ENCODE measurements at places on chromosomes 5 and 9. TPM values are rescaled to one million over a fixed set of nuclear protein-coding genes. Genes with fewer than 3 reads are reported as not detected.

Gene FBXW2
- 33.1 TPM for total RNA-seq

Gene GRM6
- not detected for total RNA-seq

Gene PFN3
- total RNA-seq = not detected

Gene C5orf58
- not detected for total RNA-seq

Gene SPAG8
- 0.80 TPM for total RNA-seq

Gene MYMK
- total RNA-seq = not detected

Gene PCDHGA8
- total RNA-seq = 0.29 TPM

Gene CENPH
- 1.0 TPM for total RNA-seq

Gene DRD1
- not detected for total RNA-seq

Gene GRAMD2B
- 26.4 TPM for total RNA-seq

Gene LRRC19
- total RNA-seq = 2.6 TPM

Gene CNTFR
- total RNA-seq = 0.71 TPM

DNA sequence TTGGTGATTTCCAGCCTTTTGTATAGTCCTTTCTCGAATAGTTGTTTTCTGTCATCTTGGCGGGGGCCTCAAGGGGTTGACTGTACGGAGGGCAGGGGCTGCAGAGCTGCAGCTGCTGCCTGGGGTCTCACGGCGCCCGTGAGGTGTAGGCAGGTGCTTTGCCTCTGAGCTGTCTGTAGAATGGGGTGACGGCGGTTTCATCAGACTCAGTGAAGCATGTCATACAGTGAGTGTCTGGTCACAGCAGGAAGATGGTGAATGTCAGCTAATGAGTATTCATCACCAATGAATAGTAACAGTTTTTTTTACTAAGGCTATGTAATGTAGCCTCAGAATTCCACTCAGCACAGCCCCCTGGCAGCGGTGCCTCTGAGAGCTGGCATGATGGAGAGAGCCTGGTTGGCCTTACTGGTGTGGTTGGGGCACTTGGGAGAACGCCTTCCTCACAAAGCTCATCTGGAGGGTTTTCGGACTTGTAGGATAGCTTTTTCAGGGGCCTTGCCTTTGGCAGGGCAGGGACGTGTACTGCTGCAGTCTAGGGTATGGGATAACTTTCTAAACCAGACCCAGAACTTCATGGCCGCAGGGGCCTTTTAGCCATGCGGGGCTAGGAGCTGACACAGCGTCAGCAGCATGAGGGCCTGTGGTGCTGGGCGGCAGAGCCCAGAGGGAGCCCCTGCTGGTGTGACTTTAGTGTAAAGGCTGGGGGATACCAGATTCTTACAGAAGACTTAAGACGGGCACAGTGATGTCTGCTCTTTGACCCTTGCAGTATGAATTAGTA is 15.0 kb downstream of the TENT4A start:
- no peak overlapping the region for H3K27ac ChIP-seq
- no peaks in the 10 kb centered on the region for H3K36me3 ChIP-seq
- no peaks in the 10 kb centered on the region for H3K27me3 ChIP-seq
- H3K4me3 ChIP-seq = no peak overlapping the region
- H3K4me1 ChIP-seq = peaks cover 43% of the 10 kb centered on the region
- no peak for DNase-seq

- no peaks in the 10 kb centered on the region for H3K4me1 ChIP-seq
- H3K4me3 ChIP-seq = no peak overlapping the region
- H3K36me3 ChIP-seq = no peaks in the 10 kb centered on the region
- no peak overlapping the region for H3K27ac ChIP-seq
- H3K27me3 ChIP-seq = no peaks in the 10 kb centered on the region
Measured at GRCh38 chr5:66742083-66742895, 146.1 kb downstream of the MAST4 start.

- H3K27me3 ChIP-seq = no peaks in the 10 kb centered on the region
- no peak for DNase-seq
- H3K4me1 ChIP-seq = no peaks in the 10 kb centered on the region
- no peak overlapping the region for H3K4me3 ChIP-seq
Measured at GRCh38 chr9:126205845-126206498, 120.7 kb upstream of the MVB12B start.

DNA sequence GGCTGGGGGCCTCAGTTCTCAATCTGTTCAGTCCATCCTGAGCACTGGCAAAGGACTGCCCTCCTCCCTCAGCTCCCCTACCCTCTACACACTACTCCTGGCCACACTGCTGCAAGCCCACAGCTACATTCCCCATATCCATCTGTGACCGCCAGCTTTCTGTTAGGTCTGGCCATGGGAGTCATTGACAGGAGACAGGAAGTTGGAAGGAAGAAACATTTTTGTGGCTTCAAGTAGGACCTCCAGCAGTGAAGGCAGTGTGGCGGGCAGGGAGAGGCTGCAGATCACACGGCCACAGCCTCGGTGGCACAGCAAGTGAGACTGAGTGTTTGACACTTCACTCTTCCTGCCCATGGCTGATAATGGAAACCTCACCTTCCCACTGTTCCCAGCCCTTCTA is 55.9 kb downstream of the SECISBP2 start:
- H3K27me3 ChIP-seq = no peaks in the 10 kb centered on the region
- no peaks in the 10 kb centered on the region for H3K4me1 ChIP-seq
- no peak overlapping the region for H3K4me3 ChIP-seq
- no peak for DNase-seq
- H3K36me3 ChIP-seq = no peaks in the 10 kb centered on the region
- H3K27ac ChIP-seq = no peak overlapping the region

GRCh38 chr5:167442922-167443321 is 848.5 kb upstream of the WWC1 start:
- peak overlapping the region; percentile 41 for H3K27ac ChIP-seq
- H3K36me3 ChIP-seq = no peaks in the 10 kb centered on the region
- H3K4me3 ChIP-seq = no peak overlapping the region
- DNase-seq = peak; percentile 20

DNA sequence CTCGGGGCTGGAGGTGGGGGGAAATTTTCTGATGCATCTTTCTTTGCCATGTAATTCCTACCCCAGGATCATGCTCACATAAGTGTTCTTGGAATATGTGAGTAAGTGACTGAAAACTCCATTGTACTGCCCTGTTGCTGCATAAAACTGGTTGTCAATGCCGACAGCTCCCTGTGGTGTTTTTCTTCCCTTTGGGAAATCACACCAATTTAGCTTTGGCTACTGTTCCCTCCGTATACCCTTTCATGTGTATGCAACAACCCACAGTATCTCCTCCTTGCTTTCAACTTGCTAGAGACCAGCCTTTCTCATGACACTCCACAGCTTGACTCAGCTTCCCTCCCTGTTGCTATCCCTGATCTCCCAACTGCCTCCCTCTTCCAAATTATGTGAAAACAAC is 240.6 kb downstream of the TRIM32 start:
- no peak overlapping the region for H3K4me3 ChIP-seq
- no peaks in the 10 kb centered on the region for H3K4me1 ChIP-seq
- no peaks in the 10 kb centered on the region for H3K36me3 ChIP-seq
- H3K27ac ChIP-seq = no peak overlapping the region

- peaks cover 2% of the 10 kb centered on the region for H3K4me1 ChIP-seq
- no peaks in the 10 kb centered on the region for H3K36me3 ChIP-seq
- H3K27ac ChIP-seq = peak overlapping the region; percentile 43
- no peak for DNase-seq
Measured at GRCh38 chr5:76855961-76856360, 6.1 kb downstream of the S100Z start.

- peak; percentile 92 for DNase-seq
- peak within 1 kb of the TSS; percentile 74 for H3K27ac ChIP-seq
- no peaks in the 10 kb centered on the region for H3K27me3 ChIP-seq
- H3K36me3 ChIP-seq = peaks cover 5% of the 10 kb centered on the region
Measured at GRCh38 chr9:133347985-133348717, at the start of the genes MED22 and RPL7A. TSS of gene MED22 (minus strand) at chr9:133348131. CDS start at chr9:133346662, 1,469 bp downstream. TSS of gene RPL7A (plus strand) at chr9:133348218. CDS start at chr9:133348244, 26 bp downstream.

DNA sequence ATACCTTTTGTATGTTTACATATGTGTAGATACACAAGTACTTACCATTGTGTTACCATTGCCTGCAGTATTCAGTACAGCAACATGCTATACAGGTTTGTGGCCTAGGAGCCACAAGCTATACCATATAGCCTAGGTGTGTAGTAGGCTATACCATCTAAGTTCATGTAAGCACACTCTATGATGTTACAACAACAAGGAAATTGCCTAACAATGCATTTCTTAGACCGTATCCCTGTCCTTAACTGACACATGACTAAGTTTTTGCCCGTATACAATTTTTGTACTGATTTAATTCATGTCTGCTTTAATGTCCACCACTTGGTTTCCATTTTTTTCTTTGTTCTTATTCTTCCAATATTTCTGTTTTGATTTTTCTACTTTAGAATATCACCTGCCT is 18.5 kb downstream of the TNPO1 start:
- no peaks in the 10 kb centered on the region for H3K36me3 ChIP-seq
- no peak for DNase-seq
- H3K4me3 ChIP-seq = no peak overlapping the region

DNA sequence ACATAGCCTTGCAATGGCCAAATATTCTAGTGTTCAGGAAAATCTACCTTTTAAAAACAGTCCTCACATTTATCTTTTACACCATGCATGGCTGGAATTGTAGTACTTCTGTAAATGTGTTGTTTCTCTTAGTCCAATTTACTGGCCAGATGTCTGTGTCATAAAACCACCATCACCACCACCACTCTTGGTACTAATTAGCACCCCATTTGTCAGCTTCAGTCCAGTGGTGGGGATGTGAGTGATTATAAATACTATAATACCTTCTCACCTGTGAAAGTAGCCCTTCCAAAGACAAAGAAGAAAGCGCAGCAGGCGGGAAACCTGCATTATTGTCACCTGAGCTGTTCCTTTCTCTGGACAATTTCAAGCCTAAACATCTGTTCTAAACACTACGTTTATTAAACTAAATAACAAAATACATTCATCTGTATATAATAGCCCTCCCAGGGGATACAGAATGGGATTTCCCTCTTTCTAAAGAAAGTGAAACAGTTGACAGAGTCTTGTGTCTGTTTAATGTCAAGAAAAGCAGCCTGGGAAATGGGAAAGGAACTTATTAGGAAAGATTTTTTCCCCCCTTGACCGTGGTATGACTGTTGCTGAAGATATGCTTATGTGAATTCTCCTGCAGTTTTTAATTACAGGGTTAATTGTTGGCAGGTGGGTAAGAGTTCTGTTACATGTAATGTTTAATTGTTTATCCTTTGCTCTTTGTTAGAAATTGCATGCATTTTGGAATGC is 144.5 kb upstream of the NUDT12 start:
- no peak overlapping the region for H3K4me3 ChIP-seq
- H3K27ac ChIP-seq = no peak overlapping the region
- H3K4me1 ChIP-seq = no peaks in the 10 kb centered on the region
- H3K36me3 ChIP-seq = no peaks in the 10 kb centered on the region

GRCh38 chr5:166994226-166994625 is 1297.2 kb upstream of the WWC1 start:
- H3K4me1 ChIP-seq = no peaks in the 10 kb centered on the region
- H3K36me3 ChIP-seq = no peaks in the 10 kb centered on the region
- no peak overlapping the region for H3K4me3 ChIP-seq
- no peaks in the 10 kb centered on the region for H3K27me3 ChIP-seq

- no peak overlapping the region for H3K27ac ChIP-seq
- H3K27me3 ChIP-seq = no peaks in the 10 kb centered on the region
- no peak for DNase-seq
- H3K4me3 ChIP-seq = no peak overlapping the region
- H3K36me3 ChIP-seq = no peaks in the 10 kb centered on the region
- peaks cover 15% of the 10 kb centered on the region for H3K4me1 ChIP-seq
Measured at GRCh38 chr9:95017062-95017461, 290.6 kb downstream of the AOPEP start.

DNA sequence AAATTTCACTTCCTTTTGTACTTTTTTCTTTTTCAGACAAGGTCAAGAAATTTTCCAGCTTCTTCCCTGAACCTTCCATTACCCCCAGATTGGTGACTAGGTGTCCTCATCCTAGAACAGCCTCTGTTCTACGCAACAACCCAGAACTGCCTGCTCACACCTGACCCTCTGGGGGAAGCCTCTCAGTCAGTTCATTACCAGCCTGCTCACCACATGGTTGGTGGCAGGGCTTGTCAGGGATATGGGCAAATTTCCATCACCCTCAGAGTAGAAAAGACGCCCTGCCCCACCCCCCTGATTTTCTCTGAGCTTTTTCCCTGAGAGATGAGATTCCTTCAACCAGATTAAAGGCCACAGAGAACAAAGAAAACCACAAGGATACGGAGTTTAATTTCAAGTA is 5.3 kb upstream of the CFAP95 start:
- no peak overlapping the region for H3K27ac ChIP-seq
- H3K4me3 ChIP-seq = no peak overlapping the region
- no peaks in the 10 kb centered on the region for H3K27me3 ChIP-seq
- H3K4me1 ChIP-seq = no peaks in the 10 kb centered on the region

DNA sequence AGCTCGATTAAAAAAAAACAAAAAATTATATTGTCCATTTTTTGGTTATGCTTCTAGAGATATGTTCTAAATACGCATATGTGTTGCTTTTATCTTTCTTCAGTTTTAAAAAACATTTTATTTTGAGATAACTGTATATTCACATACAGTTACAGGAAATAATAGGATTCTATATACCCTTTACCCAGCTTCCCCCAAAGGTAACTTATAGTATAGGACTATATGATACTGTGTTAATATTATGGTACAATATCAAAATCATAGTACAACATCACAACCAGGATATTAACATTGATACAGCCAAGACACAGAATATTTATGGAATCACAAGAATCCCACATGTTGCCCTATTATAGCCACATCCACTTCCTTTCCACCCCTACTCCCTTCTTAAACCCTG is 9.5 kb upstream of the MACIR start:
- no peak overlapping the region for H3K4me3 ChIP-seq
- DNase-seq = no peak
- no peak overlapping the region for H3K27ac ChIP-seq
- H3K4me1 ChIP-seq = no peaks in the 10 kb centered on the region

GRCh38 chr5:141839015-141839513 is 39.1 kb downstream of the PCDH1 start:
- DNase-seq = no peak
- H3K4me3 ChIP-seq = no peak overlapping the region
- H3K27ac ChIP-seq = no peak overlapping the region

DNA sequence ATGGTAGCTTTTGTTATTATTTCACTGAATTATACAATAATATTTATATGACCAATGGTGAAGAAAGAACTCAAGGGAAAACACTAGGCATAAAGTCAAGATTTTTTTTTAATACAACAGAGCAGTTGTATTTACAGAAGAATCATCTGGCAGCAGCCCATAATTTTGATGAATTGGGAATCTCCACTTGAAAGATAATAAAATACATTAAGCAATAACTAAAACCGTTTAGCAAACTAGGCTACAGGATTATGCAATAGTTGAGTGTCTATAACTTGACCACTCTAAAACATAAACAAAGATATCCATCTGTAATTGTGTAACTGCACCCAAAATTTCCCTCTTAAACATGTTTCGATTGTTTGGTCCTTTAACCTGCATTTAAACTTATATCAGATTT is 80.8 kb downstream of the SNCAIP start:
- H3K27me3 ChIP-seq = no peaks in the 10 kb centered on the region
- H3K36me3 ChIP-seq = no peaks in the 10 kb centered on the region
- H3K4me3 ChIP-seq = no peak overlapping the region
- no peak for DNase-seq
- no peaks in the 10 kb centered on the region for H3K4me1 ChIP-seq

- H3K4me1 ChIP-seq = no peaks in the 10 kb centered on the region
- no peak overlapping the region for H3K4me3 ChIP-seq
- H3K36me3 ChIP-seq = no peaks in the 10 kb centered on the region
- H3K27me3 ChIP-seq = no peaks in the 10 kb centered on the region
Measured at GRCh38 chr9:2053883-2054845, 39.0 kb downstream of the SMARCA2 start.
